Tibial nerve (tissue), 4 donors: ENCODE measurements at places on chromosomes 13 and 19. TPM values are rescaled to one million over a fixed set of nuclear protein-coding genes. Genes with fewer than 3 reads are reported as not detected.

GRCh38 chr13:32384702-32385101 lies 43.2 kb downstream of the N4BP2L1 start:
- no peak overlapping the region for H3K27ac ChIP-seq
- H3K36me3 ChIP-seq, result no peaks in the 10 kb centered on the region
- no peak for DNase-seq
- H3K4me3 ChIP-seq, result no peak overlapping the region
- no peaks in the 10 kb centered on the region for H3K27me3 ChIP-seq

The NFIX gene
- total RNA-seq, result 39.8 TPM

DNA sequence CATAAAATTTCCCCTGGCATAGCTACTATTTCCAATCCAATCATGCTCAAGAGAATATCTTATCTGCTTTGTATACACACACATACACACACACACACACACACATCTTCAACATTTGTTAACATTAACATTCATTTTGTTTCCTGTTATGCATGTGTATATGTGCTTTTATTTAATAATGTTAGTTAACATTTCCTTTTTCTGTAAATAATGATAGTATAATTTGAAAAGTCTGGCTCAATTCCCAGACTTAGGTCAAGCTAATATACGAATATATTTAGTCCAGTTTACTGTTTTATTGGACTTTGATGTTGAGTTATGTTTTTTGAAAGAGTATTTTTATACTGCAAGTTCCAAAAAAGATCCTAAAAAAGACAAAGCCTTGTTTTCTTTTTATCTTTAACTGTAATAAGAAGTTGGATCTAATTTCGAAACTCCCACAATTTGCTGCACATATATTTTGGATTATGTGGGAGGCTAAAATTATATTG lies 1072.4 kb downstream of the EFNB2 start:
- H3K27ac ChIP-seq, result no peak overlapping the region
- H3K36me3 ChIP-seq, result no peaks in the 10 kb centered on the region
- no peaks in the 10 kb centered on the region for H3K27me3 ChIP-seq
- DNase-seq, result no peak
- no peaks in the 10 kb centered on the region for H3K4me1 ChIP-seq
- H3K4me3 ChIP-seq, result no peak overlapping the region

The CLN5 gene
- 47.3 TPM for total RNA-seq

DNA sequence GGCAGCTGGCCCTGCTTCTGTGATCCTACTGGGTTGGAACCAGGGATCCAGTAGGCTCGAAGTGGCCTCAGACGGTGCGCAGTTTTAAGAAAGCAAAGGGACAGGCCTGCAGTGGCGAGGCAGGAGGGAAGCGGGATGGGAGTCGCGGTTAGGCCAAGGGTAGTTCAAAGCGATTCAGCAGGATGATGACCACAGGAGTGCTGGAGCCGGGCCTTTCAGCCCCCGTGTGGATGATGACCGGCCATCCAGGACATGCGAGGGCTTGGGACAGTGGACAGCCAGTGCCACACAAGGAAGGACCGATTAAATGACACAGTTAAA lies 854 bp downstream of the RNASEH2B start:
- peak overlapping the region; percentile 87 for H3K4me3 ChIP-seq
- H3K27me3 ChIP-seq, result no peaks in the 10 kb centered on the region
- DNase-seq, result peak; percentile 16
- no peaks in the 10 kb centered on the region for H3K36me3 ChIP-seq

DNA sequence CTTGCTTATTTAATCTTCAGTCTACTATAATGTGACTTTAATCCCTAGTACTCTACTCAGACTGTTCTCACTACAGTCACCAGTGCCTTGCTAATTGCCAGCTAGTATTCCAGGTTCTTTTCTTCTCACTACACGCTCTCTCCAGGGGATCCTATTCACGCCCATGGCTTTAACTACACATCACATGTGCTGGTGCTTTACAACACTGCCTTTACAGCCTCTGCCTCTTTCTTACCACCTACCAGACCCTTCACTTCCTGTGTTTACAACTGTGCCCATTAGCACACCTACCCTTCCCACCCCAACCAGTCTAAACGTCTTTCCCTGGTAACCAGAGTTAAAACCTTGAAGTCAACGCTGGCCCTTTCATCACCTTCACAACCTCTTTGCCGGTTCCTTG lies 249.5 kb downstream of the DNAJC15 start:
- H3K27me3 ChIP-seq, result no peaks in the 10 kb centered on the region
- no peaks in the 10 kb centered on the region for H3K4me1 ChIP-seq
- H3K4me3 ChIP-seq, result no peak overlapping the region
- no peak overlapping the region for H3K27ac ChIP-seq

DNA sequence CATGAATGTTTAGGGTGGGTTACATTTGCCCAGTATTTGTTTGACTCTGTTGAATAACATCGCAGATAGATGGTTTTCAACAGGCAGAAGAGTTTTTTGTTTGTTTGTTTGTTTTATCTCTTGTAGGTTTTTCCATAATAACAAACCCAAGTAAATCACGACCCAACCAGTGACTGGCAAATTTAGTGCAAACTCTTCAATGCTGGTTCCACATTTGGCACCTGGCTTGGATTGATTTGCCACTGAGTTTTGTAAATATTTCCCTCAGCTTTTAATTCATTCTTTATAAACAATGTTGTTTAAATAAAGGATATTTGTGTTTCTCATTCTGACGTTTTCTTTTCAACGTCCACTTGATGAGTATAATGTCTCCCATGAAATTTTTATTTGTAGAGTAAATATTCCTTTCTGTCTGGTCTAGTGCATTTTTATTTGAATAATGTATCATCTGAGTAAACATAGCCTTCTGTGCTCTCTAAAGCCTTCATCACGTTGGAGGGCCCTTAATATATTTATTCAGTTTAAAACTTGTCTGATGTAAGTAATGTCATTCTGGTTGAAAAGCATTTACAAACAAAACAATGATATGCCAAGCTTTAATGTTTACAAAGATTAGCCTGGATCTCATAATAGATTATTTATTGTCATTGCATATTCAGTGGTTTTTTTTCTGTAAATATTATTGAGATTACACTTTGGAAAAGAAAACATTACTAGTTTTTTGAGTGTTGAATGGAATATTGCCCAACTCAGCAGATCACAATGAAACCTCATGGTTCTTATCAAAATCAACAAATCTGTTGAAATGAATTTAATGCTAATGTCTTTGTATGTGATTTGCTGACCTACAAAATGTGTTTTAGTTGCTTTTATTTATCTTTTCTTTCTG lies 90.4 kb upstream of the PEG3 start:
- DNase-seq, result no peak
- no peaks in the 10 kb centered on the region for H3K4me1 ChIP-seq
- no peaks in the 10 kb centered on the region for H3K36me3 ChIP-seq
- H3K27ac ChIP-seq, result no peak overlapping the region

The PPM1N gene
- total RNA-seq, result 5.0 TPM

The ICAM3 gene
- 3.1 TPM for total RNA-seq

- no peaks in the 10 kb centered on the region for H3K27me3 ChIP-seq
- no peaks in the 10 kb centered on the region for H3K36me3 ChIP-seq
- H3K4me1 ChIP-seq, result no peaks in the 10 kb centered on the region
- no peak overlapping the region for H3K27ac ChIP-seq
- H3K4me3 ChIP-seq, result no peak overlapping the region
These were observed 22.4 kb upstream of the RANBP3 start for GRCh38 chr19:6000228-6000847.

DNA sequence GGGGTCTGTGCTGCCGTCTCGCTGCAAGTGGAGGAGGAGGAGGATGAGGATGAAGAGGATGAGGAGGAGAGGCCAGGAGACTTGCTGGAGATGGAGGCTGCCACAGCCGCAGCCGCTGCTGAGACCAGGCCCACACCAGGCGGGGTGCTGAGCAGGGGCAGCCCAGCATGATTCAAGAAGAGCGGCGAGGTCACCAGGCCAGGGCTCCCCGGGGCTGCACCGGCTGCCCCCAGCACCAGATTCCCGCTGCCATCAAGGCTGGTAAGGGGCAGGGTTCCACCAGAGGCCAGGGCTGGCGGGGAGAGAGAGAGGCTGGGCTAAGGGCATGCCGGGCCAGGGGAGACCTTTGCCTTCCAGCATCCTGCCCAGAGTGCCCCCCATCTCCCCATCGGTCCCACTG lies 15.3 kb downstream of the ZNF574 start:
- H3K27ac ChIP-seq, result no peak overlapping the region
- H3K36me3 ChIP-seq, result no peaks in the 10 kb centered on the region
- H3K27me3 ChIP-seq, result no peaks in the 10 kb centered on the region

The CASP14 gene
- total RNA-seq, result not detected

The TMEM272 gene
- total RNA-seq, result not detected

DNA sequence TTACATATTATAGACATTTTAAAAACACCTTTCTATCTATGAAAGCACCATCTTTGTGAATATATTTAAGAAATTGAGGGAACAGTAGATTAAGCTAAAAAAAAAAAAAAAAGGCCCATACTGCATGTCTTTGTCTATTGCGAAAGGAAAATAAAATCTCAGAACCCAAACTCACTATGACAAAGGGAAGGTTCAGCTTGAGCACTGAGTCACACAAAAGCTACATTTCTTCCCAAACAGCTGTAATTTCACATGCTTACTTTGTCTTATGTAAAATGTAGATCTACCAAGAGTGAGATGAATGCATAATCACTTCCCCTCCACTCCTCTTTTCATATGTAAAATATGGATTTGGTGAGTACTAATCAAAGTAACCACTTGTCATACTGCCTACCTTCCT lies 640.1 kb upstream of the KLF12 start:
- no peak overlapping the region for H3K27ac ChIP-seq
- no peaks in the 10 kb centered on the region for H3K36me3 ChIP-seq
- no peaks in the 10 kb centered on the region for H3K27me3 ChIP-seq
- no peak overlapping the region for H3K4me3 ChIP-seq
- no peak for DNase-seq

DNA sequence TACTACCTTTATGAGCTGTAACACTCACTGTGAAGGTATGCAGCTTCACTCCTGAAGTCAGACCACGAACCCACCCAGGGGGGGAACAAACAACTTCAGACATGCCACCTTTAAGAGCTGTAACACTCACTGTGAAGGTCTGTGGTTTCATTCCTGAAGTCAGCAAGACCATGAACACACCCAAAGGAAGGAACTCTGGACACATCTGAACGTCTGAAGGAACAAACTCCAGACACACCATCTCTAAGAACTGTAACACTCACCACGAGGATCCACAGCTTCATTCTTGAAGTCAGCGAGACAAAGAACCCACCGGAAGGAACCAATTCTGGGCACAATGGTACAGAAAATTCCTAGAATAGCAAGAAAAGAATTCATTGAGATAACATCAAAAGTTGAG lies 1796.5 kb upstream of the MIR17HG start:
- no peaks in the 10 kb centered on the region for H3K27me3 ChIP-seq
- DNase-seq, result no peak
- H3K4me1 ChIP-seq, result no peaks in the 10 kb centered on the region
- H3K27ac ChIP-seq, result no peak overlapping the region
- no peaks in the 10 kb centered on the region for H3K36me3 ChIP-seq

DNA sequence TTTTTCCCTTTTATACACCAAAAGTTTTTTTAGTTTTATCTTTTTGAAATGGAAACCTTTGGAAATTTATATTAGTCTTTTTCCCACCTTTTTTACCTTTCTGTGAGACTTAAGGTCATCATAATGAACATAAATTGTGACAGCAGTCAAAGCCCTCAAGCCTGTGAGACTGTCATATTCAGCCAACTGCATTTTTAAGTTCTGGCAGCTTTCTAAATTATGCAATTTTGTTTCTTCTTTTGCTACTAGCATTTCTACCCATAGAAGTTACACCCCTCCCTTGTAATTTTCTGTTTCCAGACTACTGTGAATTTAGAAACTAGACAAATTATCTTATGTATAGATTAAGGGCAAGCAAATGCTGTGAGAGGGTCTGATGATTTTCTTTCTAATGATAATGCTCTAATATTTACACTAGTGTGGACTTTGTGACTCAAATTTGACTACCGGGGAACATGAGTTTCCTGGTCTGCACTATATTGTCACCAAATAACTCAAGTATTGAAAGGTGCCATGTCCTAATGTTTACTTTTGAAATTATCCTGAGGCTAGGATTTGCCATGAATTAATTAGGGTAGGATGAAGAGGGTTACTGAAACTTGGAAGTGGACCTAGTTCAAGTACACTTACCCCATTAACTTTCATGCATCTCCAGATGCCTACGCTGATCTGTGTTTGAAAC lies 43.7 kb downstream of the FRY start:
- DNase-seq, result no peak
- H3K36me3 ChIP-seq, result no peaks in the 10 kb centered on the region
- no peaks in the 10 kb centered on the region for H3K27me3 ChIP-seq
- H3K27ac ChIP-seq, result no peak overlapping the region
- no peak overlapping the region for H3K4me3 ChIP-seq

- peaks cover 19% of the 10 kb centered on the region for H3K36me3 ChIP-seq
- no peaks in the 10 kb centered on the region for H3K27me3 ChIP-seq
- H3K27ac ChIP-seq, result peak overlapping the region; percentile 73
These were observed 4.1 kb downstream of the IRS2 start for GRCh38 chr13:109782066-109782822.

DNA sequence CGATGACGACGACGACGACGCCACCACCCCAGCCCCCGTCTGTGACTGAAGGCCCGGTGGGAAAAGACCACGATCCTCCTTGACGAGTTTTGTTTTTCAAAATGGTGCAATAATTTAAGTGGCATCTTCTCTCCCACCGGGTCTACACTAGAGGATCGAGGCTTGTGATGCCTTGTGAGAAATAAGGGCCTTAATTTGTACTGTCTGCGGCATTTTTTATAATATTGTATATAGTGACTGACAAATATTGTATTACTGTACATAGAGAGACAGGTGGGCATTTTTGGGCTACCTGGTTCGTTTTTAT lies 2.5 kb downstream of the KLF2 start:
- DNase-seq, result no peak
- peak overlapping the region; percentile 61 for H3K4me3 ChIP-seq

The MTUS2 gene
- not detected for total RNA-seq

- peak overlapping the region; percentile 31 for H3K27ac ChIP-seq
- no peaks in the 10 kb centered on the region for H3K36me3 ChIP-seq
- peaks cover 34% of the 10 kb centered on the region for H3K4me1 ChIP-seq
- no peaks in the 10 kb centered on the region for H3K27me3 ChIP-seq
These were observed 35.4 kb downstream of the DNAJC15 start for GRCh38 chr13:43058831-43059230.

- H3K4me1 ChIP-seq, result peaks cover 49% of the 10 kb centered on the region
- peak overlapping the region; percentile 72 for H3K27ac ChIP-seq
- H3K36me3 ChIP-seq, result peaks cover 42% of the 10 kb centered on the region
- no peak overlapping the region for H3K4me3 ChIP-seq
These were observed 15.9 kb downstream of the ZNF787 start for GRCh38 chr19:56105090-56105701.

DNA sequence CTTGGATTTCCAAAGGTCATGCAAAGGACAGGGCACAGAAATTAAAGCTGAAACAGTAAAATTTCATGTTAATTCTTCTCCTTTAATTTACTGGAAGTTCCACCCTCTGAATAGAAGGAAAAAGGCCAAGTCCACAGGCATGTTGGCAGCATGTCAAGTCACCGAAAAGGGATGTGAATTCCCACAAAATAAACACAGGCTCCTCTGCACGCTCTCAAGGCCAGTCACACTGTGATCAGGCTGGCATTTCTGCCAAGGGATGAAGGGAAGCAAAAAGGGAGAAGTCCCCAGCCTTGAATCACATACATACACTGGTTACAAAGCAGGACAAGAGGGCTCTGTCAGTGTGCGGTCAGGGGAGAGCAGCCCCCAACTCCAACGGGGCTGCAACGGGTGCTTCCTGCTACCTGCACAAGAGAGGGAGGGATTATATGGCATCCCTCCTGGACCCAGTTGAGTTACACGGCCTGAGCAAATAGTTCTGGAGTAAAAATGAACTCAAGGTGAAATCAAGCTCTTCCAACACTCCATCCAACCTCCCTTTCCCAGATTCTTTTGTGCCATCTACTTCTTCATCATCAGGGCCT lies 6.9 kb downstream of the DCLK1 start:
- DNase-seq, result no peak
- no peaks in the 10 kb centered on the region for H3K36me3 ChIP-seq
- H3K27me3 ChIP-seq, result peaks cover under 1% of the 10 kb centered on the region

The PSPN gene
- total RNA-seq, result 3.5 TPM

GRCh38 chr19:2711172-2711874 lies 8.8 kb upstream of the GNG7 start:
- H3K4me1 ChIP-seq, result no peaks in the 10 kb centered on the region
- DNase-seq, result no peak
- no peak overlapping the region for H3K4me3 ChIP-seq
